ENCODE measurements at places on chromosomes 2 and 18.

DNA sequence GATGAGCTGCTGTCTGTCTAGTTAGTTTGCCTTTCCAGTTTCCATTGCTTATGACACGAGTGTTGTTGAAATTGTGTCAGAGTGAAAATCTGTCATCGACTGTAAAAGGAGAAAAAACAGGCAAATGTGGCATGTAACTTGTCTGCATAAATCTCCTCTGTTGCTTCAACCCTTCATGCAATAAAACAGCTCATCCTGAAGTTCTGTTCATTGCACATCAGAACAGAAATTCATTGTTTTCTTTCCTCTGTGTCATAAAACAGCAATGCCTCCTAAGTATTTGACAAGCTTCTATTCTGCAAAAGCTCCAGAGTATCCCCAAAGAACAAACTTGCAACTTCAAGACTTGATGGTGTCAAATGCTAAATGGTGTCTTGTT is 432.1 kb downstream of the MEIS1 start:
- no peak for DNase-seq

- no peak for DNase-seq
Measured at GRCh38 chr2:74001121-74001520, 16.4 kb downstream of the TET3 start.

DNA sequence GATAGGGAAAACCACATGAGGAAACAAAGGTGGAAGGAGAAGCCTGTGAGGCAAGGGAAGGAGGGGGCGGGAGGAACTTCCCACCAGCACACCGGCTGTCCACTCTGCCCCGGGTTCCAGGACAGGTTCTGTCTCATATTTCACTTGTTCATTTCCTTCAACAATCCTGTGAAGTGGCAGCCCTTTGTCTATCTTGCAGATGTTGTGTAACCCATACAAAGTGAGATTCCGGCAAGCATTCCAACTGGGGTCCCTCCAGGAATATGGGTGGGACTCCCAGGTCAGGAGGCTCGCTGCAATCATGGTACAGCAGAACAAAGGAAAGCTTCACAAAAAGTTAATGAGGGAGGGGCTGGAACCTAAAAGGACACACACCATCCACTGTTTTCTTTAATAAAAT is 271.3 kb upstream of the PXDN start:
- no peak for DNase-seq

GRCh38 chr2:55176094-55176415 is 56.0 kb downstream of the CLHC1 start:
- no peak for DNase-seq

DNA sequence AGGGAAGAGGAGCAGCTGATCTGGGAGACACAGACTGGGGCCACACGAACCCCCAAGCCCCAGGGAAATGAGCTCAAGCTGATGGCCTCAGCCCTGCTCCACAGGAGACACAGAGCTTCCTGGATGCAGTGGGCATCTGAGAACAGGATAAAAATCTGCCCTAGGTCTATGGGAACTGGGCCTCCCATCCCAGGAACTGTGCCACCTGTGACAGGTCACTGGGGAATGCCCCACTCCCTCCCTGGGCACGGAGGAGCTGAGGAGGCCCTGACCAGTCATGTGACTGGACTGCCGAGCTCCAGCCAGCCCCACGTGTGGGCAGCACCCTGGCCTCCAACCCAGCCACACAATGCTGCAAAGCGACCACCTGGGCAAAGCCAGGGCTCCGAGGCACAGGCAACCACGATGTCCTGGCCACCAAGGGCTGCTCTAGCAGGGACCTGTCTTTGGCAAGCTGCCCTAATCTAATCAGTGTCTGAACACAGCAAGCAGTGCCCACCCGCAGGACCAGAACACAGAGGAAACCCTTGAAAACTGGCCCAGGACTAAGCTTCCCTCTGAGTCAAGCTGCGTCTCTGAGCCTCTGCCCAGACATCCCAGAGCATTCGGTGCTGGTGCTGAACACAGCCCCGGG is 57.8 kb upstream of the ID2 start:
- DNase-seq = no peak

- DNase-seq = no peak
Measured at GRCh38 chr2:122481244-122481622, 725.8 kb downstream of the TSN start.

GRCh38 chr2:186590759-186591505 is 1.1 kb downstream of the ITGAV start:
- no peak for DNase-seq

DNA sequence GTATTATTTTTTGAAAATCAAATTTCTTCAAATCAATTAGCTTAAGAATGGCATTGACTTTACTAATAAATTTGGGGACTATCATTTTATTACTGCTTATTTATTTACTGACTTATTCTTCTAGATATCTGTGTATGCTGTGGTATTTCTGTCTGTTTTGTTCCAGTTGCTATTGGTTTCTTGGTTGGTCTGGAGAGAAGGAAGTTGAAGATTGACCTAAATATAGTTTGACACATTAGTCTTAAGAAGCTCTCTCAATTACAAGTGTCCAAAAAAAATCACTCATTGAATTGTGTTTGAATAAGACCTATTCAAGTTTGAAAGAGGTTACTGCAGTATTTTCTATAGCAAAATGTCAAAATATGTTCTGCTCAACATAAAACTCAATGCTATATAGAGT is 153.3 kb upstream of the KYNU start:
- no peak for DNase-seq

GRCh38 chr2:161988589-161988988 is 85.4 kb downstream of the DPP4 start:
- DNase-seq = no peak

DNA sequence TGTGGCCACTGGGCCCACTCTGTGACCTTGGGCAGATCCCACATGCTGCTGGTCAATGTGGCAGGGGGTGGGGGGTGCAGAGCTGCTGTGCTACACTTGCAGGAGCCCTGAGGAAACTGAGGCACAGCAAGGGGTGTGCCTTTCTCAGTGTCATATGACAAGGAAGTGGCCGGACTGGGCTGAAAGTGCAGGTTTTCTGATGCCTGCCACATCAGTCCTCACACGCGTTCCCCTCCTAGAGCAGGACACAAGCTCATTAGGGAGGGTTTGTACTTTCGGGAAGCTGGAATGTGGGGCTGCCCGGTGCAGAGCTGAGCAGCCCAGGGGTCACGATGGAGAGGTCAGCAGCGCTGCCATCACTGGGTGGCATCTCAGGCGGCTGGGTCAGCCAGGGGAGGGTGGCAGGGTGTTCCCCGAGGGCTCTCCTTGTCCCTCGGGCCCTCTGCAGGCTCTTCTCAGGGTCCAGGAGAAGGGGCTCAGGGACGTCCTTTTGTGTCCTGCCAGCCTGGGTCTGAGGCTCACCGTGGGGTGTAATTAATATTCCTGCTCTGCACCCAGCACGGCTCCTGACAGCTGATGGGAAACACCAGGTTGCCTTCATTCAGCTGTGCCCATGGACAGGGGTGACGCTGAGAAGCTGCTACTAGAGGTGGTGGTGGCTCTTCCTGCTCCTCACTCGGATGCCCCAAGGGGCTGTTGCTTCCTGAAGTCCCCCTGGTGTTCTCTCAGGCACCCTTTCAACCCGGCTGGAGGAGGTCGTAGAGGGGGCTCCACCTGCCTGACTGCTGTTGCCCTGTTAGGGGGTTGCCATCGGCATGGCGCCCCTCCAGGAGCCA is 62.1 kb upstream of the HDAC4 start:
- DNase-seq = no peak

DNA sequence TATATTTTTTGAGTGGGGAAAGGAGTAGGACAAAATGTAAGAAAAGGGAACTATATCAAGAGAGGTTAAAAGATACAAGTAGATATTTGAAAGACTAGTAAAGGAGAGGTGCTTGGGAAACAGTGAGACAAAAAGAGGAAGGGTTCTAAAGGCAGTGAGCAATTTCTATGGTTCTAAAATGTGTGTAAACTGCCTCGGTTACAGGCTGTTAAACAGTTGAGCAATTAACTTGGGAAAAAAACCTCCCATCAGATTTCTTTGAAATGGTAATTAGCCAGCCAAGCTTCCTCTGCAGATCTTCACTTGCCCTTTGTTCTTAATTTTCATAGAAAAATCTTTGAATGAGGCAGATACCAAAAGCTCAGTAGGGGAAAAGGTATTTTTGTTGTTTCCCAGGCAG is 238.7 kb upstream of the KCNH7 start:
- no peak for DNase-seq

DNA sequence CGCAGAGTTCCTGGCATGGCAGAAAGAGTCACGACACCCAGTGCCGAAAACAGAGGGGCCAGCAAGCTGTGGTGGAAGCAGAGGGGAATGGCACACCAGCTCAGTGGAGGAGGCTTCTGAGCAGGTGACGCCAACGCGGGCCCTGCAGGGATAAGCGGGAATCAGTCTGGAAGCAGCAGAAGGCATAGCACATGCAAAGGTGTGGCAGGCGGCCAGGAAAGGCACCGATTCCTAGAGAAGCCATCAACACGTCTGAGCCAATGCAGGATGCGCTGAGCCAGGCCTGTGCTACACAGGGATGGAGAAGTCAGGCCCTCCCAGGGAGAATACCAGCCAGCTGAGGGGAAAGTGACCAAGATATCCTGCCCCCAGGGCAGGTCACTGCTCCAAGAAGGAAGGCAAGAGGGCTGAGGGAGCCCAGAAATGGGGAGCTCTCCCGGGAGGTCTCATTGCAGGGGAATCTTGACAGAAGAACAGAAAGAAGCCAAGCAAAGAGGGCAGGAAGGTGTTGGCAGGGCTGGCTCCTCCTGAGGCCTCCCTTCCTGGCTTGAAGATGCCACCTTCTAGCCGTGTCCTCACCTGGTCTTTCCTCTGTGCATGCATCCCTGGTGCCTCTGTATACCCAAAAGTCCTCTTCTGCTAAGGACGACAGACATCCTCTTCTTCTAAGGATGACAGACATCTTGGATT is 16.3 kb downstream of the TEX51 start:
- no peak for DNase-seq

GRCh38 chr2:22497064-22497463 is 887.9 kb upstream of the KLHL29 start:
- DNase-seq = no peak

- no peak for DNase-seq
Measured at GRCh38 chr2:149077861-149078260, 39.4 kb downstream of the LYPD6B start.

GRCh38 chr2:216404010-216404618 is 8.2 kb upstream of the SMARCAL1 start:
- DNase-seq = no peak

All from HuH-7.5 (cell line).